Uterus (tissue), 4 donors: ENCODE measurements at places on chromosomes 7 and 10.

DNA sequence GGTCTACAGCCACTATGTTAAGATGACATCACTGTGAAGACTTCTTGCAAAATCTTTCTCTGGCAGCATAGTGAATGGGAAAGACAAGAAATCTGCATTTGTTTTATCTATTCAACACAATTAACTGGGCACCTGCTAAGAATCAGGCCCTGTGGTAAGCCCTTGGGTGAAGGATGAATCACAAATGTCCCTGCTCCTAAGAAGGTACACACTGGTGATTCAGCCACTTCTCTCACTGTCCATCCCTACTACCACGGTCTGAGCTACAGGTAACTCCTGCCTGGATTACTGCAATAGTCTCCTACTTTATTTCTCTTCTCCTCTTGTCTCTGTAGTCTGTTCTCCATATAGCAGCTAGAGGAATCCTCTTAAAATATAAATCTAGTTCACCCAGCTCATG, 116.1 kb downstream of the HIBADH start:
- no peaks in the 10 kb centered on the region for H3K27me3 ChIP-seq
- H3K27ac ChIP-seq: no peak overlapping the region
- DNase-seq: no peak
- H3K4me3 ChIP-seq: no peak overlapping the region
- H3K36me3 ChIP-seq: no peaks in the 10 kb centered on the region

- no peaks in the 10 kb centered on the region for H3K36me3 ChIP-seq
- H3K27me3 ChIP-seq: no peaks in the 10 kb centered on the region
- no peak overlapping the region for H3K27ac ChIP-seq
Observed at GRCh38 chr7:24283554-24283896, 465 bp upstream of the NPY start.

DNA sequence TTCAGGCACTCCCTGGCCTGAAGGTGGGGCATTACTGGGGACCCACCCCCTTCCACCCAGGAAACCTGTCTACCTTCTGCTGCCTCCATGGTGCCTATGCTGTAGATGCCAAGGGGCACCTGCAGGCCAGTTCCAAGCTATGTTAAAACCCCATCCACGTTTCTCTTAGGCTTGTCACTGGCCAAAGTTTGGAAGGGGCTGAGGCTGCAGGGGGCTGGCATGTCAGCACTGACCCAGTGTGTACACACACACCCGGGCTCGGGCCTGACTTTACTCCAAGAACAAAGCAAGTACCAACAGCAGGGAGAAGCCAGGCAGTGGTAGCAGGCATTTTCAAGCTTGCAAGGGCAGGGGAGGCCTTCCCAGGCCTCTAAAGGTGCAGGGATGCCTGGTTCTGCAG, 53.8 kb upstream of the PCDH15 start:
- no peak overlapping the region for H3K27ac ChIP-seq
- no peaks in the 10 kb centered on the region for H3K4me1 ChIP-seq
- H3K4me3 ChIP-seq: no peak overlapping the region
- no peak for DNase-seq
- H3K27me3 ChIP-seq: no peaks in the 10 kb centered on the region

- H3K36me3 ChIP-seq: no peaks in the 10 kb centered on the region
- H3K4me1 ChIP-seq: no peaks in the 10 kb centered on the region
- H3K27me3 ChIP-seq: no peaks in the 10 kb centered on the region
- H3K4me3 ChIP-seq: no peak overlapping the region
- no peak for DNase-seq
- no peak overlapping the region for H3K27ac ChIP-seq
Observed at GRCh38 chr7:107450970-107451369, 18.9 kb upstream of the GPR22 start.

DNA sequence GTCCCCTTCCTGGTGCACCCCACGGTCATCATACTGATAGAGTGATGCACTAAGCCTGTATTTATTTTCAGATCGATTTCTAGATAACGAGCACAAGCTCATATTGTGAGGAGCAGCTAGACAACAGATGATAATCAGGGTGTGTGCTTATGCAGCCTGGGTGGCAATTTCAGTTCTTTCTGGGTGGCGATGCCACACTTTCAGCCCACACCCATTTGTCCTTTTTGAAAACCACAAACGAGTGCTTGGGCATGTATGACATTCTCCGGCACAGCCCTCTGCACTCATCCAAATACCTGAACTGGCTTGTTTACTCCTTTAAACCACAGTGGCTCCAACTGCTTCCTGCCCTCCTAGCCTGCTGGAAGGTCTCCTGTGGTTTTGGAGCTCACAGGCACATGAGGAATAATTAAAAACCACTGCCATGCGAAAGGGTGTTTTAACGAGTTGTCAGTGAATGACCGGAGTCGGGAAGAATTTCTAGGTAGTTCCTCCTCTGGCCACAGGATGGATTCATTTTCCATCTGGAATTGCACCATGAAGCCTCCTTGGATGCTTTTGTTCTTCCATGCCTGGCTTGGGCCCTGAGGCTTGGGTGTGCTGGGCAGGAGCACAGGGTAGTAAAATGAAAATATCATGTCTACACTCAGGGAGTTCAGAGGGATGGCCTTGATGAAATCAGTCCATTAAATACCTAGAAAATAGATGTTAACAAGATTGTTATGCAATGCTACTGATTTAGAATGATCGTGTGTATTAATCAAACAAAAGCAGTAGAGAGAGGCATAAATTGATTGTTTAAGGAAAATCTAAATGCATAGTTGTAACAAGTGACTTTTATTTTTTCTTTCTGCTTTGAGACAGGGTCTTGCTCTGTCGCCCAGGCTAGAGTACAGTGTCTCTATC, 52.4 kb upstream of the ITGB1 start:
- no peaks in the 10 kb centered on the region for H3K27me3 ChIP-seq
- H3K36me3 ChIP-seq: no peaks in the 10 kb centered on the region
- no peak overlapping the region for H3K4me3 ChIP-seq
- H3K4me1 ChIP-seq: no peaks in the 10 kb centered on the region
- no peak overlapping the region for H3K27ac ChIP-seq
- no peak for DNase-seq

DNA sequence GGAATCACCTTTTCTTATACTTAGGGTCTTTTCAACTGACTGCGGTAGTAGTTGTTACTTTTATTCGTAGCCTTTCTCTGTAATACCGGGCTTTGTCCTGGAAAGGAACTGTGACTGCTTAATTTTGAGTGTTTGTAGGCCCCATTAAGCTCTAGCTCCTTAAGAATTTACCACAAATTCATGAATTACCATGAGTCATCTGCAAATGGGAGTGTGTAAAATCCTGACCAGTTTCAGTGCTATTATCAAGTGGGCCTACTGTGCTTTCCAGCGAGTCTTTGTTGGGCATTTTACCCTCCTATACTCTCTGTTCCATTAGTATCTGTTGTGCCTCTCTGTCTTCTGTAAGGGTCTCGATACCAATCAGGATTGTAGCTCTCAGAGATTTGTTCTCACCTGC, 49.7 kb downstream of the ZMYND11 start:
- H3K27ac ChIP-seq: no peak overlapping the region
- no peaks in the 10 kb centered on the region for H3K27me3 ChIP-seq
- no peak overlapping the region for H3K4me3 ChIP-seq
- no peaks in the 10 kb centered on the region for H3K4me1 ChIP-seq

DNA sequence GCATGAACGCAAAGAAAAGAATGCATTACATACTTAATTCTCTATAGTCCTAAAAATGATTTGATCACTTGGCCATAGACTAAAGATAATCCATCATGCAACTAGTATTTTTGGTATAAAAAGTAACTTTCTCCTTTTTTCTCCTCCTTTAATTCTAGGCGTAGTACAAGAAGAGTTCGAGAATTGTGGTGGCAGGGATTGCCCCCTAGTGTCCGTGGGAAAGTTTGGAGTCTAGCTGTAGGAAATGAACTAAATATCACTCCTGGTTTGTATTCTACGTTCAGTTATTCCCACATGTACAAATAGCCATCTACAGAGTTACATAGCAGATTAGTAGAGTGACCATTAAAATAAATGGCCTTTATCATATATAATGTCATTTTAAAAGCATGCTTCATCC, 45.5 kb upstream of the HELLS start:
- H3K4me3 ChIP-seq: no peak overlapping the region
- no peaks in the 10 kb centered on the region for H3K27me3 ChIP-seq
- no peaks in the 10 kb centered on the region for H3K4me1 ChIP-seq
- H3K27ac ChIP-seq: no peak overlapping the region

GRCh38 chr10:124864421-124865193, 63.0 kb downstream of the ABRAXAS2 start:
- no peaks in the 10 kb centered on the region for H3K4me1 ChIP-seq
- H3K4me3 ChIP-seq: no peak overlapping the region
- no peaks in the 10 kb centered on the region for H3K36me3 ChIP-seq
- DNase-seq: no peak
- H3K27me3 ChIP-seq: no peaks in the 10 kb centered on the region

- no peaks in the 10 kb centered on the region for H3K36me3 ChIP-seq
- H3K4me3 ChIP-seq: no peak overlapping the region
- no peak for DNase-seq
- no peaks in the 10 kb centered on the region for H3K4me1 ChIP-seq
Observed at GRCh38 chr7:120843109-120843508, 14.8 kb downstream of the TSPAN12 start.

DNA sequence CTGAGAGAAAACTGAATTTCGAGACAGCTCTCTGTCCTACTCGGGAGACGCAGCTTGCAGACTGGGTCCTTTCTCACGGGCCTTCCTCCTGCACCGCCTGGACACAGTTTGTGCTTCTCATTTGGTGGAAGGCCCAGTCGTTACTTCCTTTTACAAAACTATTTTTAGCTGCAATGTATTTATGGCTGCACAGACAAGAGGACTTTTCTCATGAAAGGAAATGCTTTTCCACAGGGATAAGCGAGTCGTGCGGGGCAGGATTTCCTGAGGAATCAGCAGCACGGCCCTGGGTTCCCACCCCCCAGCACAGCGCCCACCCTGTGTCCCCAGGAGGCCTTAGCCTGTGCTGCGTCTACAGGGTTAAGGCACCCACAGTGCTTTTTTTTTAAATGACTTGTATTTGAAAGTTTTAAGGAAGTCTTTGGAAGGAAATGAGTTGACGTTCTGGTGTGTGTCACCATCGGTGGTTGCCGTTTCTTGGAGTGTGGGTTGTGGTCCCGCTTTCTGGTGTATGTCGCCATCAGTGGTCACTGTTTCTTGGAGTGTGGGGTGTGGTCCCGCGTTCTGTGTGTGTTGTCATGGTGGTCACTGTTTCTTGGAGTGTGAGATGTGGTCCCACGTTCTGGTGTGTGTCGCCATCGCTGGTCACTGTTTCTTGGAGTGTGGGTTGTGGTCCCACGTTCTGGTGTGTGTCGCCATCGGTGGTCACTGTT, 50.9 kb downstream of the INPP5A start:
- H3K36me3 ChIP-seq: no peaks in the 10 kb centered on the region
- no peaks in the 10 kb centered on the region for H3K4me1 ChIP-seq
- H3K27me3 ChIP-seq: no peaks in the 10 kb centered on the region
- no peak overlapping the region for H3K4me3 ChIP-seq
- DNase-seq: no peak

DNA sequence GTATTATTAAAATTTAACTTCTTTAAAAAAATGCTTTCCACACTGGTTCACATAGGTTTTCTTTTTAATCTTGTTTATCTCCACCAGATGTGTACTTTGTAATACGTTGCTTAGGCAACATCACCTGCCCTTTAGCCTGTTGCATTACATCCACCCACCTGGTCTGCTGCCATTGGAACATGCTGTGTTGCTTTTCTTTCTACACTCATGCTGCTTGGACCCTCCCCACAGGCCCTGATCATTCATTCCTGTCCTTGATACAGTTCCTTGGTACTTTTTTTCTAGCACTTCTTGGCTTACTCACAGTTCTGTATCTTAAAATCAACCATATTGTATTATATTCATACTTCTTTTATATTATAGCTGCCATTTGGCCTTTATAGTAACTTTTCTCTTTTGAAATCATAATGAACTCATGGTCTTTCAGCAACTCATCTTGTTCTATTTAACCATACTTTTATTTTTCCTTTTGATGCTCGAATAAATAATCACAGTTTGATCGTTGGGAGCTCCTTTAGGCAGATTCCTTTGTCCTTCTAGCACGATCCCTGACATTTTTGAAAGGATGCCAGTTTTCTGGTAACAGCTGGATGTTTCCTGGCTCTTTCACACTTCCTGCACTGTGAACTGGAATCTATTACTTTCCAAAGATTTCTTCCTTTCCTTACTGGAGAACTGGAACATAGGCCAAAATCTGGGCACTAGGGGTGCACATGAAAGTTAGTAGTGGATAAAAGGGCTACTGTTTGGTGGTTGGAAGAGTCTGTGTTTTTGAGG, 125.1 kb downstream of the CDK14 start:
- no peaks in the 10 kb centered on the region for H3K36me3 ChIP-seq
- no peaks in the 10 kb centered on the region for H3K4me1 ChIP-seq
- H3K27me3 ChIP-seq: no peaks in the 10 kb centered on the region
- peak overlapping the region; percentile 26 for H3K27ac ChIP-seq

DNA sequence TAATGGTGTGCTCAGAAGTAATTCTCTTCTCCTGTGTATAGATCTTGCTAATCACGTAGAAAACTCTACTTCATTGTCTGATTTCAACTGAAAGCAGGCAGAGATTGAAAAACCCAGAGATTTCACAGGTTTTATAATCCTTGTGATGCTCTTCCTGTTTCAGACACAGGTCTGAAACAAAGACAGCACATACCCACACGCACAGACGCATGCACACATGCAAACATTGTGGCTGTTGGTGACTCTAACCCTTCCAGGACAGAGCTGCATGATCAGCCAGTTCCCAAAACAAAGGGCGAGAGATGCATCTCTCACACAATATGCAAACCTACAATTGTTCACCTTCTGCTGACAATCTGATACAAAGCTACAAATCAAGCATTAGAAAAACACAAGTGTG, 11.1 kb upstream of the TFEC start:
- H3K27me3 ChIP-seq: no peaks in the 10 kb centered on the region

GRCh38 chr7:142616121-142616643, 133.1 kb upstream of the PRSS1 start:
- no peaks in the 10 kb centered on the region for H3K36me3 ChIP-seq
- H3K27me3 ChIP-seq: no peaks in the 10 kb centered on the region
- no peak overlapping the region for H3K4me3 ChIP-seq
- DNase-seq: no peak
- H3K4me1 ChIP-seq: no peaks in the 10 kb centered on the region

- no peak for DNase-seq
- no peaks in the 10 kb centered on the region for H3K4me1 ChIP-seq
- H3K27me3 ChIP-seq: no peaks in the 10 kb centered on the region
- H3K36me3 ChIP-seq: no peaks in the 10 kb centered on the region
- H3K4me3 ChIP-seq: no peak overlapping the region
Observed at GRCh38 chr10:71124921-71125748, 87.2 kb upstream of the UNC5B start.

GRCh38 chr10:76984559-76985443, 652.8 kb downstream of the KCNMA1 start:
- DNase-seq: peak; percentile 71
- H3K36me3 ChIP-seq: no peaks in the 10 kb centered on the region
- H3K27me3 ChIP-seq: no peaks in the 10 kb centered on the region
- no peak overlapping the region for H3K4me3 ChIP-seq
- H3K4me1 ChIP-seq: no peaks in the 10 kb centered on the region
- H3K27ac ChIP-seq: no peak overlapping the region

- no peaks in the 10 kb centered on the region for H3K4me1 ChIP-seq
- no peaks in the 10 kb centered on the region for H3K36me3 ChIP-seq
- no peaks in the 10 kb centered on the region for H3K27me3 ChIP-seq
- peak overlapping the region; percentile 86 for H3K27ac ChIP-seq
Observed at GRCh38 chr7:4882169-4883032, 1.1 kb downstream of the RADIL start.
